ENCODE measurements at places on chromosomes 12 and 14.

GRCh38 chr12:122072031-122072970 is 6.3 kb upstream of the MLXIP start:
- peak; percentile 56 for DNase-seq

GRCh38 chr14:103697603-103698379 is 17.5 kb downstream of the XRCC3 start:
- no peak for DNase-seq

DNA sequence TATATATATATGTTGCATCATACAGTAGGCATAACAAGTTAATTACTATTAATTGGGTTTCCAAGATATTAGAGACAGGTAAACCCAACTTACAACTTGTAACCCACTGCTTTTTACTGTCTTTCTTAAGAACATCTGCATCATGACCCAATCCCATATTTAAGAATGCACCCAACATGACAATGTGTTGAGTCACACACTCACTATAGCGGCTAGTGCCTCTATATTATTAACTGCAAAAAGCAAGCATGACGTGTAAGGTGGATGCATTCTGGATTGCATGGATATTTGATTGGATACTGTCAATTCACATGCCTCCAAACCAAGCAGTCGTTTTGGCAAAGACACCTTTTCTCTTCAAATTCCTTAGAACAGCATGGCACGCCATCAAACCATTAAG is 68.2 kb downstream of the KSR2 start:
- DNase-seq, result no peak

- DNase-seq, result peak; percentile 69
Observed at GRCh38 chr14:20684662-20685456, 499 bp downstream of the RNASE4 start.

DNA sequence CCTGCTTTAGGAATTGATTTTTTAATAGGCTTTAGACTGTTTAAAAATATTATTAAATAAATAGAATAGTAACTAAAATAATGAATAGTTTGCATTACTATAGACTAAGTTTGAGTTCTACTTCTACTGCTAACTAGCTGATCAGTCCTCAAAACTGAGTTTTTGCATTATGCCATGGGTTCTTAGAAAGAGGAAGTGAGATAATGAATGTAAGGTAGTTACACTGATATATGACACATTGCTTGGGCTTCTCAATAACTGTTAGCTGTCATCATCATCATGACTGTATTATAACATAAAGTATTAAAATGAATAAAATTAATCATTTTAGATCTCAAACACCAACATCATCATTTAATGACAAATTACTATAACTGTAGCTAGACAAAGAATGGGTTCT is 949.7 kb downstream of the TRHDE start:
- no peak for DNase-seq

- DNase-seq, result no peak
Observed at GRCh38 chr12:75939016-75939642, 92.4 kb downstream of the PHLDA1 start.

DNA sequence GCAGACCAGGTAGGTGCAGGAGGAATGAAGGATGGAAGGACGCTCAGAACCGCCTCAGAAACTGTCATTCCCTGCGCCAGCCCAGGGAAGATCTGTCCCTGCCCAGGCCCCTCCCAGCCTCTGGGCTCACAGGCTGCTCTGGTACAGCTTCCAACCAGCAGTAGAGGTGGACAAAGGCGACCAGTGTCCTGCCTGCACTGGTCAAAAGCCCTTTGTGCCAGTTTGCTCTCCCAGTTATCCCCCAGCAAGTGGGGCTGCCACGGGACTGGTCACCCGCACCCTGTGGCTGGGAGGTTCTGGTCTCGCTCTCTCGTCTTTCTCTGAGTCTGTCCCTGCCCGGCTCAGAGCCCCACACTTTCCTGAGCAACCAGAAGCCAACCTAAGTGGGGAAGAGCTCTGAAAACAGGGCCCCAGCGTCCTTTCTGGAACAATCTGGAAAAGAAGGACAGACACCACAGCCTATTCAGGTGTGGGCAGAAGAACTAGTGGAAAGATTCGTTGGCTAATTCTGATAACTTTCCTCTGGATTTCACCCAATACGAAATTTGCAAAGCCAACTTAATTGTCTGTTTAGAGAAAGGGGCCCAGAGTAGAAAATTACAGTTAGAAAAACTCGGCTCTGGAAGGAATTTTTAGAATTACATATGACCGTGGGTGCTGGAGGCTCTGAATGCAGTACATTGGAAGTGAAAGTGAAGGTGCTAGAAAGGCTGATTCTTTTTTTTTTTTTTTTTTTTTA is 21.7 kb downstream of the SNRNP35 start:
- DNase-seq, result no peak

DNA sequence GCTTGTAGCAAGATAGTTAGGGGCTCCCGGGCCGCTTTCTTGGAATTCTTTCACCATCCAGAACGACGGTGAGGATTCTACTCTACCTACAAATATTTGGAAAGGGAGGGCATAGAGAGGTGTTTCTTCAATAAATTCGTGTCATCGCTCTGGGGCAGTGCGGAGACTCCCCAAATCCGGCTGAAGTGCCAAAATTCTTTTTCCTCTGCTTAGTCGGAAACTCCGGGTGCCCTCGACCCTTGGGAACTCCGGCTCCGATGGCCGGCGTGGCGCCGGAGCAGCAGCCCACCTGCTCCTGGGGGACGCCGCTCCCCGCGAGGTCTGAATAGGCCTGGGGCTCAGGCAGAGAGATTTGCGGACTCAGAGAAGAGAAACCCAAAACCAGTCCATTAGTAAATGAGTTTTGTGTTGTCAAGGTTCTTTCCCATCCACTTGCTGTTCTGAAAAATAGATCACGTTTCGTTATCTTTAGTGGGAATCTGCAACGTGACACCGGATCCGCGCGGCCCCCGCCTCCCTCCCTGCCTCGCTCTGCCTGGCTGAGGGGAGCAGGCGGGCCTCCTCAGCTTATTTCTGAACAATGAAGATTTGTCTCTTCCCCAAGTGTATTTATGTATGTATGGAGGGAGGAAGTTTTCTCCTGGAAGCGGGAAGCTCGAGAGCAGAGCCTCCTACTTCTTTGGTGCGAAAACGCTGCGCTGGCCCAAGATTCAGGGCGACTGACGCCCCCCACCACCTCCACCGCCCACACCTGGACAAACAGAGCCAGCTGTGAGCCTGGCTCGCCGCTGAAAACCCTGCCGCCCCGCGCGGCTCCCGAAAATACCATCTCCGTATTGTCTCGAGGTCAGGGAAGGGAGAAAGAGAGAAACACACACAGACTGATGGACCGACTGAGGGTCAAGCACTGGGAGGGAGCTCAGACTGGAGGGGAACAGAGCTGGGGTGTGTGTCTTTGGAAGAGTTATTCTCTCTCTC is 3.7 kb upstream of the SIX1 start:
- peak; percentile 61 for DNase-seq

DNA sequence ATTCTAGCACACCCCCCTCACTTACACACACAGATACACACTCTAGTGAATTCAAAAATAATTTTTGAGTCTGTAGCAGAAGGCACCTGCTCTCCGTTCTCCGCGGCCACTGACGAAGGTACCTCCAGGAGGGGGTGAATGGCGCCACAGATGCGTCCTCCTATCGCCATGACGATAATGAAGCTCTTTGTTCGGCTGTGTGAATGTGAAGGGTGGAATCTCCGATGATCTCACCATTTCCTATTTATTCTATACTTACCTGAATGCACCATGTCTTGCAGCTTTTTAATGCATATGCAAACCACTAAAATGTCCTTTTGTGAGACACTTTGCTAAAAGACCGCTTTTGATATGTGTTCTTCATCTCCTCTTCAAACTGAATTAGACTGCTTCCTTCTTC is 162.7 kb downstream of the EGLN3 start:
- DNase-seq, result no peak

DNA sequence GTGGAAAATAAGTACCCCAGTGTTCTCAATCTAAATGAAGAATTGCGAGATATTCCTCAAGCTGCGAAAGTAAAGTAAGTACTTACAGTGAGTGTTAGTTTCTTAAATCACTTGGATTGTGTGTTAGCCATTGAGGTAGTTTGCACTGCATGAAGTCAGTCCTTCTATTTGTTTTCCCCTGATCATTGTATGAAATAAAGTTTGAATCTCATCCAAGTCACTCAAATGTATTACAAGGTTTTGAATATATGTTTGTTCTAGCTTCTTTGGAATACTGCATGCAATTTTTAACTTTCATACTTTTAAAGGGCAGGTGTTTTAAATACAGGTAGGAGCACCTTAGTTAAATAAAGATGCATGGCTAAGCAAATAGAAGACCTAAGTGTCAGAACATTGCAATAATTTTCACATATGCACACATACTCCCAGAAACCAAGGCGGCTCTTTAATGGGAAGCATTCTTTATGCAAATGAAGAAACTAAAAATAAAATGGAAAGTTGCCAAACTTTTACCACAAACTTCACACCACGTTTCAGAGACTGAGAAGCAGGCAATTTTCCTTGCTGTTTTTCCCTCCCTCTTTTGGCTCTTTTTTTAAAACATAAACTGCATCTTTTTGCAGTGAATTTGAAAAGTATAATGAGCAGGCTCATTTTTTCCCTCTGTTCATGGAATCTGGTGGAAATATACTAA is 105.6 kb downstream of the GPR135 start:
- DNase-seq, result no peak

- no peak for DNase-seq
Observed at GRCh38 chr12:51028126-51028812, 2.1 kb upstream of the SLC11A2 start.

GRCh38 chr14:50954811-50955372 is 10.6 kb upstream of the PYGL start:
- no peak for DNase-seq

DNA sequence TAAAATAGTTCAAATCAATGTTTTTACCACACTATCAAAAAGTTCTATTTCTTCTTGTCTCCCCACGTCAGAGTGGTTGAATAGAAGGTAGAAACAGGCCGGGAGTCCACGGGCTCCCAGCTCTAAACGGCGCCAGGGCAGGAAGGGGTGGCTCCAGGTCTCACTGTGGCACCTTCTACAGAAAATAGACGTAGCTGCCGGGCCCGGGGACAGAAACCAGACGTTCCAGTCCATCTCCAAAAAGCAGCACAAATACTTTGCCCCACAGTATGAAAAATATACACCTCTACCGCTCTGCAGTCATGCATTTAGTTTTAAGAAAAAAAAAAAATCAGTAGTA is 30.9 kb downstream of the CCNK start:
- no peak for DNase-seq

DNA sequence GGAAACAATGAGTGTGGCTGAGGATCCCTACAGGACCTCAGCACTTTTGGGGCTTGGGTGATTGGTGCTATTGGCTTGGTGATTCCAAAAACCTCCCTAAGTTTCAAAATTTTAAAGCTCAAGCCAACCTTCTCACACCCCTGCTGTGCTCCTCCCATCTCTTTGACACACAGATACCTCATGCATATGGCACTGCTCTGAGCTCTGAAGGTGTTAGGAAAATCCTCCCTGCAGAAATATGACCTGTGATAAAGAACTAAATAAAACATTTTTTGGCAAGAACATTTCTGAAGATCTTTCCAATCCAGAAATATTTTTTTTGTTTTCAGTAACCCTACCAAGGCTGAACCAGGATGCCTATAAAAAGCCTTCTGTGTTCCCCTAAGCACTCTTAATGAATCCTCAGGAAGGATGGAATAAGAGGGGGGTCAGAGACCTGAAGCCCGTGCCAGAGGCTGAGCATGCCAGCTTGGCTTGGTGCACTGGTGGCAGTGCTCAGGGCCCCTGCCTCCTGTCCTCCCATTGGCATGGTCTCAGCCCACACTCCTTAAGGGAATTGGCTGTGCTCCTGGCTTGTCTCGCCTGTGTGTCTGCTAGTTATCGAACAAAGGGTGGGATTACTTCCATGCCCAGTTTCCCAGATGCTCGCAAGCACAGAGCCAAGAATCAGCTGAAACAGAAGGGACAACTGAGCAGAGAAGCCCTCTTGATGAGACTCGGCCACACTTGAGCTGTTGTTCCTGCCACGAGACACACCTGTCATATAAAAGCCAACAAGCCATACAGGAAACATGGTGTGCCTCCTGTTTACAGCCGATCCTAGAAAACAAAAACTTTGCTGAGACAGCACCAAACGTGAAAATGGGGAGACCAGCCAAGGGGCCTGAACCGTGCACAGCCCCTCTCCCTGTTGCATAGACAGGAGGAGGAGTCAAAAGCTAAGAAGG is 132.7 kb upstream of the EEA1 start:
- no peak for DNase-seq

GRCh38 chr14:69719501-69719951 is 47.4 kb upstream of the SRSF5 start:
- peak; percentile 63 for DNase-seq

GRCh38 chr12:38907201-38907923 is 2.0 kb upstream of the CPNE8 start:
- DNase-seq, result no peak

- DNase-seq, result no peak
Observed at GRCh38 chr14:95696741-95697140, 10.5 kb downstream of the TCL1B start.

GRCh38 chr12:50257236-50258166 is 25.8 kb downstream of the LIMA1 start:
- DNase-seq, result peak; percentile 60

GRCh38 chr12:9869307-9870161 is at the start of gene CLEC2B:
Gene CLEC2B (minus strand): TSS chr12:9869354.
- DNase-seq, result no peak

DNA sequence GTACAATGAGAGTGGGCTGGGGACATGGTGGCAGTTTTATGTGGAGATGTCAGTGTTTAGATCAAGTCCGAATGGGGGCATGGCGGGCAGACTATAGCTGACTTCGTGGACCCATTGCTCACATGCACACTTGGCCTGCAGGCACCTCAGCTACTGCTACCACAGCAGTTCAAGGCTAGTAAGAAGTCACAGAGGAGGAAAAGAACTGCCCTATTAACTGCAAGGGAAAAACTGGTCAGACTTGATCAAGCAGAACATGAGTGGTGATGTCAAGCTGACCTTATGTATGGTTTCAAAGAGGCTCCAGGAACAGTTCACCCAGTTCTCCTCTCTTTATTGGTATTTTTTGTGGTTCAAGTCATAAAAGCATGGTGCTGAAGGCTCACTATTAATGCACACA is 30.2 kb upstream of the FRS2 start:
- DNase-seq, result no peak

GRCh38 chr14:52299692-52300278 is 14.3 kb upstream of the PTGER2 start:
- DNase-seq, result no peak

DNA sequence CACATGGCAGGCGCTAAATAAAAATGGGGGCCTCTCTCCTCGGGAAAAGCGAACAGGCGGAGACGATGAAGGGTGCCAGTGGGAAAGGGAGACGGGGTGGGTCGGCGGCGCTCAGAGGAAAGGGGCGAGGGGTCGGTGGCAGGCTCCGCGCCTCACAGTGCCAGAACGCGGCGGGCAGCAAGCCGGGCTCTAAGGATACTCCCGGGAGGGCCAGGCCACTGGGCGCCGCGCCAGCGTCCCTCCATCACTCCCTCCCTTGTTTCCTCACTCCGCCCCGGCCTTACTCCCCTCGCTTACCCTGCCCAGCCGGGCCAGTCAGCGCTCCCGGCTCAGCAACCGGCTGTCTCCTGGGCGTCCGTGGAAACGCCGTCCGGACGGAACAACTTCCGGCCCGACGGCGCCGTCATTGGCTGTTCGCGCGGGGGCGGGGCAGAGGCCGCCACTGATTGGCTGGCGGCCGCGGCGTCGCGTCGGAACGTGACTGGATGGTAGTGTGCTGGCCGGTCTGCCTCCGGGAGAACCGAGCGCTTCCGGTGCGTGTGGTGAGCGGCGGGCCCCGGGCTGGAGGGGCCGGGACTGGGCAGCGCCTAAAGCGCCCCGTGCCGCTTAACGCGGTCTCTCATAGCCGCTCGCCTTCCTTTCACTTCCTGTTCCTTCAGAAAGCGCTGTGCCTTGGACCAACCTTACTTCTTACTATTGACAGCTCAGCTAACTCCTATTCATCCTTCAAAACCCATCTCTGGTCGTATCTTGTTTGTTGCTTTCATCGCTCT is 53.0 kb downstream of the SLC25A47 start:
- peak; percentile 98 for DNase-seq

Measured in kidney (tissue), 22 donors.